ENCODE measurements at places on chromosomes 4 and X.

- H3K4me3 ChIP-seq, result peak overlapping the region; percentile 89
- DNase-seq, result peak; percentile 73
- H3K4me1 ChIP-seq, result peaks cover 19% of the 10 kb centered on the region
- H3K36me3 ChIP-seq, result peaks cover 2% of the 10 kb centered on the region
Observed at GRCh38 chr4:7101692-7102515, 34.0 kb upstream of the GRPEL1 start.

DNA sequence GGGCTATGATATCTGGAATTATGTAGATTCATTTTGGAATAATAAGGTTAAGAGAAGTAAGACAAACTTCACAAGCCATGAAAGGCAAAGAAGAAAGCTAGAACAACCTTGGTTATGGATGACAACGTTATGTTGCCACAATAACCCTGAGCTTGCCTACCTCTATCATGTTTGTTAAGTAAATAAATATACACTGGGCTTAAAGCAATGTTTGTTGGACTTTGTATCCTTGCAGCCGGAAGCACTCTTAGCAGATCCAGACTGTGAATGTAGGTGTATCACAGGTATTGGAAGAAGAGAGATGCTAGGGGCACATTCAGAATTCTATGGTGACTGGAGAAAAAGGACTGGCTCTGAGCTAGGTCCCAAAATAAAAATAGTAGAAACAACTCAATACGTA, 214.4 kb downstream of the HS3ST1 start:
- H3K27ac ChIP-seq, result no peak overlapping the region
- no peak overlapping the region for H3K4me3 ChIP-seq
- no peaks in the 10 kb centered on the region for H3K27me3 ChIP-seq
- no peaks in the 10 kb centered on the region for H3K36me3 ChIP-seq

- H3K27me3 ChIP-seq, result peaks cover 41% of the 10 kb centered on the region
- H3K4me1 ChIP-seq, result peaks cover 15% of the 10 kb centered on the region
- no peak for DNase-seq
- H3K36me3 ChIP-seq, result no peaks in the 10 kb centered on the region
Observed at GRCh38 chrX:24259544-24260240, 54.2 kb downstream of the SUPT20HL2 start.

DNA sequence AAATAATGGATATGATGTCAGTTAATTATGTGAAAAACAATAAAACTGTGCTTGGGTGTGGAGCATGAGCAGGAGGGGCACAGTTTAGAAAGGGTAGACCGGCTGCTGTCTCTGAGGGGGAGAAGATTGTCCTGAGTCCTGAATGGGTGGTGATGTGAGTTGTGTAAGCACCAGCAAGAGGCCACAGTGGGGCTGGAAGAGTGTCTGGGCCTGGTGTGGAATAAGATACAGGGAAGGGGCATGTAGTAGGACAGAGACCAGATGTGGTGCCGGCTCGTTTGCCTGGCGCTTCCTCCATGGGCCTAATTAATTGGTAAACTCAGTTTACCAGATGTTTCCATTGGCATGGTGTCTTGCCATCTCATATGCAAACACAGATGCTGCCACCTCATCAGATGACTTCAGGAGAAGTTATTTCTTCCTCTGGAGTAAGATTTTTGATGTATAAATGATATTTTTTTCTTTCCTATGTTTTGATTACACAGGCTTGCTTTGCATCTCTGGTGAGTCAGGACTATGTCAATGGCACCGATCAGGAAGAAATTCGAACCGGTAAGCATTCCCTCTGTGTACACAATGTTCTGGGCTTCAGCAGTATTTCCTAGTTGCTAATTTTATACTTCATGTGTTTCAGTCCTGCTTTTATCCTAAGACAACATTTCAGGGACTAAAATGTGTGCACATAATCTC, 5.1 kb downstream of the MED28 start:
- H3K4me1 ChIP-seq, result peaks cover 37% of the 10 kb centered on the region
- DNase-seq, result no peak
- no peak overlapping the region for H3K4me3 ChIP-seq

GRCh38 chr4:119632216-119632615, 3.6 kb upstream of the PDE5A start:
- H3K36me3 ChIP-seq, result no peaks in the 10 kb centered on the region
- no peak overlapping the region for H3K27ac ChIP-seq
- H3K4me1 ChIP-seq, result peaks cover 15% of the 10 kb centered on the region
- DNase-seq, result no peak
- no peak overlapping the region for H3K4me3 ChIP-seq
- H3K27me3 ChIP-seq, result peaks cover 31% of the 10 kb centered on the region

- H3K27ac ChIP-seq, result no peak overlapping the region
- H3K27me3 ChIP-seq, result no peaks in the 10 kb centered on the region
- H3K4me3 ChIP-seq, result no peak overlapping the region
- peaks cover 14% of the 10 kb centered on the region for H3K36me3 ChIP-seq
- no peak for DNase-seq
- H3K4me1 ChIP-seq, result peaks cover 37% of the 10 kb centered on the region
Observed at GRCh38 chr4:87026800-87027495, 92.1 kb downstream of the AFF1 start.

- no peak for DNase-seq
- H3K36me3 ChIP-seq, result no peaks in the 10 kb centered on the region
- H3K4me1 ChIP-seq, result no peaks in the 10 kb centered on the region
- no peak overlapping the region for H3K4me3 ChIP-seq
- no peak overlapping the region for H3K27ac ChIP-seq
Observed at GRCh38 chr4:152763796-152764195, 15.7 kb downstream of the TIGD4 start.

- peak overlapping the region; percentile 81 for H3K27ac ChIP-seq
- H3K27me3 ChIP-seq, result no peaks in the 10 kb centered on the region
- peak; percentile 77 for DNase-seq
- no peaks in the 10 kb centered on the region for H3K36me3 ChIP-seq
- H3K4me3 ChIP-seq, result peak overlapping the region; percentile 67
- H3K4me1 ChIP-seq, result peaks cover 18% of the 10 kb centered on the region
Observed at GRCh38 chr4:13656569-13657405, 29.3 kb upstream of the BOD1L1 start.

DNA sequence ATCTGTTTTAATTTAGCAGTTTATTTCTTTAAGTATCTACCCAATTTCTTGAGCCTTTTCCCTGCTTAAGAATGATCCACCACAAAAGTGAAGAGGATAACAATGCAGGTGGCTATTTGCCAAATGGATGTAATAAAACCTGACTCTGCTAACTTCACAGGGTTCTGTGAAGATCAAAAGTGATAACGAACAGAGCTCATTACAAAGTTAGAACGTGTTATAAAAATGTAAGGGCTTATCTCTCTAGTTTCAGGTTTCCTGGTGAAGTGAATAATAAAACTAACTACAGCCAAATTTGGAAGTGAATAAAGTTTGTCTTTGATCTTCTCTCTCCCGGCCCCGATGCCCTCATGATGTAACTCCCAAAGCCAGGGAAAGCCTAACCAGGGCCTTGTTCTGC, 497.9 kb downstream of the SMARCA1 start:
- no peaks in the 10 kb centered on the region for H3K36me3 ChIP-seq
- no peak overlapping the region for H3K4me3 ChIP-seq
- peaks cover 31% of the 10 kb centered on the region for H3K27me3 ChIP-seq
- H3K4me1 ChIP-seq, result no peaks in the 10 kb centered on the region
- no peak for DNase-seq

GRCh38 chr4:34854451-34854850, 1389.9 kb downstream of the ARAP2 start:
- no peaks in the 10 kb centered on the region for H3K36me3 ChIP-seq
- H3K27me3 ChIP-seq, result no peaks in the 10 kb centered on the region
- no peak for DNase-seq
- no peaks in the 10 kb centered on the region for H3K4me1 ChIP-seq

- peaks cover 56% of the 10 kb centered on the region for H3K4me1 ChIP-seq
- no peaks in the 10 kb centered on the region for H3K36me3 ChIP-seq
- no peak for DNase-seq
Observed at GRCh38 chr4:22674700-22675099, 18.0 kb upstream of the GBA3 start.

GRCh38 chr4:34950926-34951325, 1293.4 kb downstream of the ARAP2 start:
- no peak for DNase-seq
- H3K27ac ChIP-seq, result no peak overlapping the region
- no peak overlapping the region for H3K4me3 ChIP-seq

DNA sequence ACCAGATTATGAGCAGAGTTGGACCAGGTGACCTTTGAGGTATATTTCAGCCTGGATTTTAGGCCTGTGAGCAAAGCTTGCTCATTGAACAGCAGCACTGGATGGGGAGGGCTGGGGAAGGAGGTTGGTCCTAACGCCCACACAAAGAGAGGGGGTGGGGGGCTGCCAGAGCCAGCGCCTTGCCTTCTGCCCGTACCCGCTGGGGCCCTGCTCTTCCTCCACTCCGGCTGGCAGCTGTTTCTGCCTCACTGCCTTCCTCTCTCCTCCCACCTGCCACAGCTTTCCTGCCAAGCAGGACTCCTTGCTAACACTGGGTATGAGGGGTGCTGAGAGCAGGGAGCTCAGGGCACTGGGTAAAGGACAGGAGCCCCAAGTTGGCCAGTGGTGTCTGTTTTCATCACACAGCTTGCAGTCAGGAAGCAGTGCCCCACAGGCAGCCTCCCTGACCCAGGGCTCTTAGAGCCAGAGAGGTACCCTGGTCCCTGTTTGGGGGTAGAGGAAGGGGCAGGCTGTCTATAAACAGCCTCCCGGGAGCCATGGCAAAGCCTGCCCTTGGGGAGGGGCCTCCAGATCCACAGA, 6.1 kb downstream of the NALF2 start:
- H3K4me1 ChIP-seq, result peaks cover 3% of the 10 kb centered on the region
- no peaks in the 10 kb centered on the region for H3K36me3 ChIP-seq
- H3K27me3 ChIP-seq, result peaks cover 58% of the 10 kb centered on the region
- H3K4me3 ChIP-seq, result no peak overlapping the region
- no peak overlapping the region for H3K27ac ChIP-seq

DNA sequence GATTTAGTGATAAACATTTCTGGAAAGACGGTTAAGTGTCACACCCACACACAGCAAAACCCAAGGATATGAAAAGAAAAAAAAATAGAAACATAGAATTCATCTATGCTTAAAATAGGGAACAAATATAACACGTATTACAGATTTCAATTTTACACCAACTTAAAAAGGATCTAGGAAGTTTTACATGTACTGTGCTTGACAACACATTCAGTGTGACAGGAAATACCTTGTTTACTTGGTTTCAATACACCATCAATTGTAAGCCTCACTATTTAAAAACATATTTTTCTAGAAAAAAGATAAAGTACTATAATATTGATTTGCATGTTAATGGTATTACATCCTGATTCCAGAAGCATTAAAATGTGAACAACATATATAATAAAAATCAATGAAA, 77.0 kb upstream of the SPRY1 start:
- no peaks in the 10 kb centered on the region for H3K27me3 ChIP-seq
- H3K36me3 ChIP-seq, result peaks cover 33% of the 10 kb centered on the region
- no peak overlapping the region for H3K4me3 ChIP-seq
- H3K27ac ChIP-seq, result no peak overlapping the region
- DNase-seq, result no peak

GRCh38 chrX:51889851-51890250, 3.6 kb upstream of the MAGED1 start:
- peaks cover 22% of the 10 kb centered on the region for H3K27me3 ChIP-seq
- H3K4me3 ChIP-seq, result no peak overlapping the region
- DNase-seq, result no peak
- no peak overlapping the region for H3K27ac ChIP-seq
- peaks cover 20% of the 10 kb centered on the region for H3K4me1 ChIP-seq

Measured in activated T-cell treated with anti-CD3 and anti-CD28 coated beads, Interleukin-2, amount 50 U/mL, for 24 hours (primary cell).